Activated CD8-positive, alpha-beta memory T cell treated with anti-CD3 and anti-CD28 coated beads for 1 hour (primary cell): ENCODE measurements at places on chromosomes 7 and 10.

DNA sequence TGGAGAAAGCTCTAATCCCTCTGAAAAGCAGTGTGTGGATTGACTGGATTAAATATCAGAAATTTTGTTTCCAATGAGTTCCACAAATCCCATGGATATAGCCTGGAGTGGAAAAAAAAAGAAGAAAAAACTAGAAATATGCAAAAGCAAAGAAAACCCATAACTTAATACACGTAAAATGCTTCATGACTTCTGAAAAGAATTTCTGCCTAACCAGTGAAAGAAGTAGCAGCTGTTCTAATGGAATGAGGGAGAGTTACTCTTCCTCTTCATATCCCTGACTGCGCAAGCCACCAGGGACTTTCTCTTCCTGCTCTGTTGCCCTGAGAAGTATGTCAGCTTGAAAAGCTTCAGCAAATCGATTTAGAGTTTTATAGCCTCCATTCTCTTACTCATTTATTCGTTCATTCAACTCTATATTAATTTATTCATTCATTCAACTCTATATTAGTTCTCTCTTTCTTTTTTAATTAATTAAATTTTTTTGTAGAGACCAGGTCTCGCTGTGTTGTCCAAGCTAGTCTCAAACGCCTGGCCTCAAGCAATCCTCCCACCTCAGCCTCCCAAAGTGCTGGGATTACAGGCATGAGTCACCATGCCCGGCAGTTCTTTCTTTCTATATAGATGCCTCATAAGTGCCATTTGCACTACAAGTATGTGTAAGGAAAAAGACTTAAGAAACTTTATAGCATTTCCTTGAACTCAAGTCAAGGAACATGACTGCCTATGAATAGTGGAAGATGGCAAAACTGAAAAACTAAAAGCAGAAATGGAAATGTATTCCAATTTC is 447.3 kb upstream of the NRP1 start:
- no peak for DNase-seq

- no peak for DNase-seq
Measured at GRCh38 chr7:235576-236395, 43.4 kb downstream of the FAM20C start.

GRCh38 chr7:75689246-75690099 is 49.3 kb downstream of the HIP1 start:
- DNase-seq, result no peak

- DNase-seq, result no peak
Measured at GRCh38 chr10:12025591-12025990, 17.0 kb downstream of the UPF2 start.

DNA sequence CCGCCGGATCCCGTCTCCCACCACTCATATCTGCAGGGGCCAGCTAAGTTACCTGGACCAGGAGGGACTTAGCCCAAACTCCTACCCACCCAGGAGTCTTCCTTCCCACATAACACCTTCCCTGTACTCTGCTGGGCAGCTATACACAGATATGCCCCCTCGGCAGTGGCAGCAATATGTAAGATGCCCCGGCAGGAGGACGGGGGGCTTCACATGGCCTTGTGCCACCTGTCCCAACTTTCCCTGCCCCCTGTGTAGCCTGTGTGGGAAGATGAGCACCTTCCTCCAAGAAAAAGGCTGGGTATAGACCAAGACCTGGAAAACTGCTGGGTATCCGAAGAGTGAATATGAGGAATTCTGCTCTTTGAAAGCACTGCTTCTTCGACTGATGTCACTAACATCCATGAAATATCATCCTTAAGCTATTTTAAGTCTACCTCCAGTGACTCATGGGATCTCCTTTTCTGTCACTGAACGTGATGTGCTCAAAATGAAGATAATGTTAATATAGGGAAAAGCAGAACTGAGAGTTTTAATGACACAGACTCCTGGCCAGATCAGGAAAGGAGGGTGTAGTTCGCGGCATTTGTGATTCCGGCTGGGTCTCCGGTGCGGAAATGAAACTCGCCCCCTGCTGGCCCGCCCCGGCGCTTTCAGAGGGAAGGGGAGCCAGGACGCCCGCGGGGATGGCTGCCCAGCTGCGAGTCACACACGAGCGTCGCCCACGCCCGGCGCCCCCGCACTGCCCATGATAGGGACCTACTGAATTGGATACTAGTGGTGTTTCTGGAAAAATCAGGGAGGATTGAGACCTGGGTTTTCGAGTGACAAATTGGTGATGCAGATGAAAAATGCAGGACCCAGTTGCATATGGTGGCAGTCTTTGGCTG is 256.9 kb upstream of the NFE2L3 start:
- DNase-seq, result no peak

DNA sequence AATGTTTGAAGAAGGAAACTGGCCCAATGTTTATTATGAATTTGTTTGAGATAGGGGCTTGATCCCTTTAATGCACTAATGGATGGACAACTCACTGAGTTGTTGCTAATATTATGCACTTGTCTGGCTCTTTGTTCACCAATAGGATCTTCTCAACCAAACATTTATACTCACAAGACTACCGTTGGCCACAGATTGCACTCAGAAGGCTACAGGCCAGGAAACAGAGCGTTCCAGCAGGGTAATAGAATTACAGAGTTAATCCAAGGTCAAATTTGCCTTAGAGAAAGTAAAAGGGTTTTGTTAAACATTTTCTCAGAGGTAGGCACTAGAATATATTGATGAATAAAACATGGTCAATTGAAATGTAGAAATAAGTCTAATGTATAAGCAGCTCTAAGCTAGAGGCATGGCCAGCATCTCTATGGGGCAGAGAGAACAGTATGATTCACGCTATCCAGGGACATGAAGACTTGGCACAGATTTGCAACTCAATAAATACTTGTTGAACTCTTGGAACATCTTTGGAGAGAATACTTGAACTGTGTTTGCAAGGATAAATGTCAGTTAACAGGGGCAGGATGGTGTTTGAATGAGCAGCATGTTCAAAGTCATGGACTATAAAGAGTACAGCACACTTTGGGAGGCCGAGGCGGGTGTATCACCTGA is 606.9 kb downstream of the SORCS3 start:
- no peak for DNase-seq

DNA sequence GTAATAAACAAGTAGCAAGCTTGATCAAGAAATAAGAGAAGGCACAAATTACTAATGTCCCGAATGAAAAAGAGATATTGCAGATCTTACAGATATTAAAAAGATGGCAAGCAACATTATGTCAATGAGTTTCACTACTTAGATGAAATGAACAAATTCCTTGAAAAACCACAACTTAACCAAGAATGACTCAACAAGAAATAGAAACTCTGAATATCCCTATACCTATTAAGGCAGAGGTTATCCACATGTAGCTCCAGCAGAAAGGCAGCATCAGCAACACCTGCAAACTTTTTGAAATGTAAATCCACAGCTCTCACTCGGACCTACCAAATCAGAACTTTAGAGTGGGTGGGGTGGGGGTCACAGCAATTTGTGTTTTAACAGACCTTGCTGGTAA is 33.6 kb downstream of the PDE1C start:
- DNase-seq, result no peak

DNA sequence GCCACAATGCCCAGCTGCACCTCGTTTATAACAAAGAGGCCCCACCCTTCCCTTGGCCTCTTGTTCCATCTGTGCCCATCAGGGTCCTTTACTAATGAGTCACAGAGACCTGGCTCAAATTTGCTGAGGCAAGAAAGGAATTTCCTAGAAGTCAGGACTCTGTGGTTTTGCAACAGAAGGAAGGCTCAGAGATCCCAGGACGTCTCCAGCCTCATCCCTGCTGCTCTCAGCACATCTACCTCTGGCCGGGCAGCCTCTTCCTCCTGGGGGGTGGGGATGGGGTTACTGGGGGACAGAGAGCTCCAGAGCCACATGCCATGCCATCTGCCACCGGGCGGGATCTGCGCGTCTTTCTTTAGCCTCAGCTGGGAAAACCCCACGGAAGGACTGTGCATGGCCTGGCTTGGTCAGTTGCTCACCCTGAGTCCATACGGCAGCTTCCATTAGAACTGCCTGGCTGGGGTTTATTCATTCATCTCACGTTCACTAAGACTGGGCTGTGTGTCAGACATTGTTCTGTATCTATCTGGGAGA is 41.9 kb upstream of the PSMG3 start:
- no peak for DNase-seq
